ENCODE measurements at places on chromosomes 11 and 22.

GRCh38 chr11:84021291-84021690, 735.1 kb upstream of the CCDC90B start:
- DNase-seq, result no peak

GRCh38 chr11:93515441-93516025, 27.7 kb downstream of the SMCO4 start:
- no peak for DNase-seq

DNA sequence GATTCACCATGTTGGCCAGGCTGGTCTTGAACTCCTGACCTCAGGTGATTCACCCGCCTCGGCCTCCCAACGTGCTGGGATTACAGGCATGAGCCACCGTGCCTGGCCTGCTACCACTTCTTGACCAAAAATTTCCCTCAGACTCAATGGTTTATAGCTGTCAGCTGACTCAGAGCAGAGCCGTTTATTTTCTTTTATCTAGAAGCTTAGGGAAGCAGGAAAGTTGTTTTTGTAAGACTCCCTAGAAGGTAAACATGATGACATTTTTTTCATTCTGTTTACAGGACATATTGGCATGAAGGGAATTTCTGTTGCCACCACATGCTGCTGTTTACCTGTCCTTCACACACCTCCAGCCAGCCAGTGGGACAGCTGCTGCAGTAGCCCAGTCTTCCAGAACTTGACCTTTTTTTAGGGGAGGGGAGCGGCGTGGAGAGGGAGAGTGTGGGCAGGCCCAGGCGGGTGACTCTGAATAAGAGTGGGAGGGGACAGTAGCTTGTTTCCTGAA, 56.1 kb upstream of the PTPRJ start:
- DNase-seq, result no peak

DNA sequence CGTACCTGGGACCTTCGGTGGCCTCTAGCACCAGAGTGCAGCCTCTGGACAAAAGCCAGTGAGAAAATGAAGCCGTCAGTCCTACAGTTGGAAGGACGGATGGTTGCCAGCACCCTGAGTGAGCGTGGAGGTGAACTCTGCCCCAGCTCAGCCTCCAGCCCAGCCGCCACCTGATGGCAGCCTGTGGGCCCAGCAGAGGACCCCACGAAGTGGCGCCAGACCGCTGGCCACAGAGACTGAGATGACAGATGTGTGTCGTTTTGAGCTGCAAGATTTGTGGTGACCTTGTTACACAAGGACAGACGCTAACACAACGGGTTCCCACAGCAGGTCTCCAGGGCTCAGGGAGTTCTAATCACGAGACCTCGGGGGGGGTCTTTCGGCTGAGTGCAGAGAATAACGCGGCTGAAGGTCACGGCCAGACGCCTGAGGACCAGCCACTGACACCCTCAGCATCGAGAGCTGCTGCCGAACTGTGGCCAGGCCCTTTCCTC, 75.0 kb downstream of the BRD1 start:
- no peak for DNase-seq

- DNase-seq, result no peak
Measured at GRCh38 chr11:130451231-130452019, 3.0 kb downstream of the ADAMTS15 start.
